GM23248 (cell line): ENCODE measurements at places on chromosomes 16 and 17. TPM values are rescaled to one million over a fixed set of nuclear protein-coding genes. Genes with fewer than 3 reads are reported as not detected.

TAX1BP3 gene
- 331 and 350 TPM in 2 replicates for polyA plus RNA-seq

SALL1 gene
- polyA plus RNA-seq = 1.7 and 1.8 TPM in 2 replicates

- DNase-seq = peak; percentile 79
Observed at GRCh38 chr16:50208460-50208931, 55.4 kb downstream of the TENT4B start.

DNA sequence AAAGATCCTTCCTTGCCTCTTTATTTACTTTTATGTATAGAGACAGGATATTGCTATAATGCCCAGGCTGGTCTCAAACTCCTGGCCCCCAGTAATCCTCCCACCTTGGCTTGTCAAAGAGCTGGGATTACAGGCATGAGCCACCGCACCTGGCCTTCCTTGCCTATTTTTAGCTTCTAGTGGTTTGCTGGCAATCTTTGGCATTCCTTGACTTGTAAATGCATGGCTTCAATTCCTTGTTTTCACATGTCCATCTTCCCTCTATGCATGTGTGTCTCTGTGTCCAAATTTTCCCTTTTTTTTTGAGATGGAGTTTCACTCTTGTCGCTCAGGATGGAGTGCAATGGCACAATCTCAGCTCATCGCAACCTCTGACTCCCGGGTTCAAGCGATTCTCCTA, 22.5 kb downstream of the HEXIM2 start:
- DNase-seq = no peak

- no peak for DNase-seq
Observed at GRCh38 chr17:56599566-56599965, 6.1 kb downstream of the NOG start.

GRCh38 chr16:14301169-14302030, 230.3 kb downstream of the MRTFB start:
- peak; percentile 68 for DNase-seq
